ENCODE measurements at places on chromosomes 5 and 9.

- no peak for DNase-seq
Observed at GRCh38 chr5:37184748-37185364, 64.3 kb downstream of the CPLANE1 start.

- DNase-seq = no peak
Observed at GRCh38 chr9:1709347-1709746, 305.8 kb upstream of the SMARCA2 start.

- DNase-seq = no peak
Observed at GRCh38 chr5:26034813-26035212, 1003.6 kb downstream of the CDH9 start.

GRCh38 chr9:93958819-93959682, 3.9 kb upstream of the BARX1 start:
- no peak for DNase-seq

- no peak for DNase-seq
Observed at GRCh38 chr5:65928322-65928752, 2.0 kb downstream of the ERBIN start.

- DNase-seq = no peak
Observed at GRCh38 chr5:181246276-181247049, 2.8 kb upstream of the RACK1 start.

DNA sequence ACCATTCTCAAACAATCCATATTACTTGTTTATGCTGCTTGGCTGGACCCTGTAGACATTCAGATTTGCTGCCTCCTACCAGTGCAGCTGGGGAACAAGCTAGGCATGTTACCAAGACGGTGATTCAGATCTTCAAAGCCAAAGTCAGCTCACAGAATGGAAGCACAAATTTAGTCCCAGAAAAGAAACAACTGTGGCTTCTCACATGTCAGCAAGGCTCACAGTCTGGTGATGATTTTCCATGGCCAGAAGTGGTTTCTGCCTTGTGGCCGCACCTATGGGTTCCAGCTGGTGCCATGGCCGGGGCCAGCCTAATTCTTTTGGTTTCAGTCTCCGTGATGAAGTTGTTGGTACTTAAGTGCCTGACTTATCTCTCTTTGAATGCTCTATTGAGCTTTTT, 182.2 kb downstream of the TMC1 start:
- DNase-seq = no peak

- DNase-seq = no peak
Observed at GRCh38 chr9:20065796-20066700, 277.2 kb upstream of the SLC24A2 start.

GRCh38 chr5:61767231-61768080, 435.4 kb downstream of the ZSWIM6 start:
- DNase-seq = no peak

DNA sequence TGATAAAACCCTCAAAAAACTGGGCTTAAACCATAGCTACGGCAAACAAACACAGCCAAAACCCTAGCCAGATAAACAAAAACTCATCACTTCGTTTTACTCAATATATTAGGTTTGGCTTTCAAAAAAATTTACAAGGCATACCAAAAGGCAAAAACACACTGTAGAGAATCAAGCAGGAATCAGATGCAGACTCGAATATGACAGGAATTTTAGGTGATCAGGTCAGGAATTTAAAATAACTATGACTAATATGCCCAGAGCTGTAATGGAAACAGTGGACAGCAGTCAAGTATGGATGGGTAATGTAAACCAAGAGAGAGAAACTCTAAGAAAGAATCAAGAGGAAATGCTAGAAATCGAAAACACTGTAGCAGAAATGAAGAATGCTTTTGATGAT, 26.5 kb upstream of the DOCK2 start:
- no peak for DNase-seq

- DNase-seq = no peak
Observed at GRCh38 chr5:96658272-96658671, 3.9 kb upstream of the CAST start.

DNA sequence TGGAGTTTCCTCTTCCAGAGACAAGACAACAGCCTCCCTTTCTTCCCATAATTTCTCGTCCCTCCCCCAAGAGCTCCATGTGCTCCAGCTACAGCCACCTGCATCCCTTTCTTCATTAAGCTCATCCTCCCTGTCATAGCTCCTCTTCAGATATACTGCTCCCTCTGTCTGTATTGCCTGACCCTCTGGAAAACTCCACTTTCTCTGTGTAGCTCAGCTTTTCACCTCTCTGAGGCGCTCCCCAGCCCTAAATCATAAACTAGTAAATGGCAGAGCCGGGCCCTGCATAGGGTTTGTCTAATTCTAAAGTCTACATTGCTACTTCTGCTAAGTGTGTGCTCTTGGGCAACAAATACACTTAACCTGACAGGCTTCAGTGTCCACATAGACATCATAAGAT, 8.8 kb upstream of the PLIN2 start:
- no peak for DNase-seq

GRCh38 chr9:10957878-10958277, 345.1 kb upstream of the PTPRD start:
- no peak for DNase-seq

GRCh38 chr9:81826517-81826906, 101.7 kb upstream of the SPATA31D4 start:
- no peak for DNase-seq
